ENCODE measurements at places on chromosomes 6 and 20. TPM values are rescaled to one million over a fixed set of nuclear protein-coding genes. Genes with fewer than 3 reads are reported as not detected.

MYB gene
- 4.8 TPM for polyA plus RNA-seq

MICB gene
- polyA plus RNA-seq, result 11.5 TPM

CLPSL1 gene
- not detected for polyA plus RNA-seq

OOEP gene
- not detected for polyA plus RNA-seq

Measured in brain (organoid and tissue), 16 donors.